ENCODE measurements at places on chromosomes 3 and 15.

GRCh38 chr3:31361371-31362273 lies 171.1 kb upstream of the STT3B start:
- DNase-seq: peak; percentile 50

DNA sequence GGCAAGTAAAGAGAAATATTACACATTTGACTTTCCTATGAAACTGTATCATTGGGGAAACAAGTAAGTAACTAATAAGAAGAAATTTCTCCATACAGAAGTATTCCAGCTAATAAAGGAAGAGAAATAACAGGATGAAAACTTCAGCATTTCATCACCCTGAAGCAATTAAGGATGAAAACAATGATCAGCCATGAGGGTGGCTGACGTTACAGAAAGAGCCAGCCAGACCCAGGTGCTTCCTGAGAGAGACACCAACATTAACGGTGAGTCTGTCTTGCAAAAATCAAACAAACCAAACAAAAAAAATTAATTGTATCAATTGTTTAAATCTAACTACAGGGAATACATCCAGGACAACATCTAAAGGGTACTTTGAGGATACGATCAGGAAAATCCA lies 190.0 kb downstream of the ARRDC4 start:
- no peak for DNase-seq

GRCh38 chr3:56915966-56916586 lies 114.3 kb upstream of the ARHGEF3 start:
- no peak for DNase-seq

- no peak for DNase-seq
Measured at GRCh38 chr3:64438812-64439211, 213.5 kb upstream of the PRICKLE2 start.

- no peak for DNase-seq
Measured at GRCh38 chr3:157631478-157631877, 128.3 kb upstream of the VEPH1 start.

DNA sequence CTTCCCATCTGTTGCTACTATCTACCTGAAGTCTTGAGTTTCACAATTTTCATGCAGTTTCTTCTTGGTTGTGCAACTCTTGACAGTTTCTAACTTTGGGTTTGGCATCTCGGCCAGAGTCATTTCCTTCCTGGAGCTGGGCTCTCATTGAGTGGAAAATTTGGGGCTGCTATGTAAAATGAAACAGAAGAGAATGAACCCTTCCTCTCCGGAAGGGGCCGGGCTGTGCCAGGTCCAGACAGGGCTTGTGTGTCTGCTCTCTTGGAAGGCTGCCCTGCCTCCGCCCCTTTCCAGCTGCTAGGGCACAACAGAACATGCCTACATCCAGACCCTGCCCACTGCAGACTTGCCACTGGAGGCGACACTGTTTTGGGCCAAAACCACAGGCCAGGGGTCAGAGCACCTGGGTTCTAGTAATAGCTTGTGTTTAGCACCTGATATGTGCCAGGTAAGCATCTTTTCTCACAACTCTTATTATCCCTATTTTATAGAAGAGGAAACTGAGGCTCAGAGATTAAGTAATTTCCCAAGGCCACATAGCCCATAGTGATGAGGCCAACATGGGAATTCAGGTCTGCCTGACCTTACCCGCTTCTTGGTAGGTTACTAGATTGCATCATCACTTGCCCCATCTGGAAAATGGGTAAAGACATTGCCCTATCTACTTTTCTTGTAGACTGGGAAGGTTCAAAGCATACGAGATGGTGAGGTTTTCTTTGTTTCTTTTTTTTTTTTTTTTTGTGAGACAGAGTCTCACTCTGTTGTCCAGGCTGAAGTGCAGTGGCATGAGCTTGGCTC lies 25.0 kb downstream of the IRAK2 start:
- peak; percentile 95 for DNase-seq

- DNase-seq: no peak
Measured at GRCh38 chr3:49171775-49172500, 540 bp downstream of the KLHDC8B start.

- DNase-seq: no peak
Measured at GRCh38 chr3:11564577-11565001, 79.1 kb downstream of the VGLL4 start.

DNA sequence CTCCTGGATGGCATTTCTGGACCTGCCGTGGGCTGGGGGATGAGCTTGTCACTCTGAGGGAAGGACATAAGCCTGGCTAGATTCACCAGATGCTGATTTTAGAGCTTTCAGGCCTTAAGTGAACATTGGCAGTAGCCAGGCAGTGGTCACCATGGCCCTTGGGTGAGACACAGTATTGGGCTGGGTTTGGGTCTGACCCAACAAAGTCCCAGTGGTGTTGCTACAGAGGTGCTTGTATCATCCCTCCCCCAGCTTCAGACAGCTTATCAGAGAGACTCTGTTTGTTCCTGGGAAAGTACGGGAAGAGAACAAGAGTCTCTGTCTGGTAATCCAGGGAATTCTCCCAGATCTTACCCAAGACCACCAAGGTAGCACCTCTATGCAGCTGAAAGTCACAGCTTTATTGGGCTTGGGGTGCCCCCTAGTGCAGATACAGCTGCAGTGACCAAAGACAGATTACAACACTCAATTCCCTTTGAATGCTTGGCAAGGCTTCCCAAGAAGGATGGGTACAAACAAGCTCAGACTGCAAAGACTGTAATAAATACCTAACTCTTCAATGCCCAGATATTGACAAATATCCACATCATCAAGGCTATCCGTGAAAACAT lies 9.8 kb upstream of the RUVBL1 start:
- DNase-seq: peak; percentile 14

DNA sequence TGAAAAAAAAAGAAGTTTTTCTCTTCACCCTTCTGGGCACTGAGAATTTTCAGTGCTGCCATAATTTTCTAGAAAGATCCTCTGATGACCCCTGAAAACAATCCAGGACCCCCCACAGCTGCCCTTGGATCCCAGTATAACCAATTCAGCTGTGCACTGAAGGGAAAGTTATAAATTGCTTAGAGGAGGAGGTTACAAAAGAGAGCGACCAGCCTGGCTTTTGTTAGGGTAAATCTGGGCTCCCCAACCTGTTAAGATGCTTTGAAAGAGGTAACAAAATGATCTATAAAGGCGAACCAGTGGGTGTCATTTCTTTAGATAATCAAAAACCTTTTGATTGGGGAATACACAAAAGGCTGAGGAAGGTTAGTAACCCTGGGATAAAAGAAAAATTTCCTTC lies 407.9 kb upstream of the ATP11B start:
- DNase-seq: no peak

GRCh38 chr3:126337980-126338651 lies 19.1 kb downstream of the KLF15 start:
- DNase-seq: no peak

GRCh38 chr3:62688050-62688449 lies 187.2 kb downstream of the CADPS start:
- DNase-seq: no peak

- peak; percentile 58 for DNase-seq
Measured at GRCh38 chr3:60086811-60087210, 1037.0 kb upstream of the CFAP20DC start.

DNA sequence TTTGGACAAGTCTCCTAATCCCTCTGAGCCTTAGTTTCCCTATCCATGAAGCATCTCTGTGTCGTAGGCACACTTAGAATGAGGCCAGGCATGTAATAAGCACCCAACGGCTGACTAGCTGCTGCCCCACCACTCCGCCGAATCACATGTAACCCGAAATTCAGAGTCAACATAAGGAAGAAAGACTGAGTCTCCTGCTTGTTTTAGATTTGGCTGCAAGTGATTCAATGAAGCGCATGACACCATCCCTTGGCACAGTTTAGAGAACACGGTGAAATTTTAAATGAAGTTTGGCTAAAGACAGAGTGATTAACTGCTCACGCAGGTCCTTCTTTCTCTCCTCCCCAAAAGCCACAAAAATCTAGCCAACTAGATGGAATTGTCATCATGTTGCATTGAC lies 279.2 kb downstream of the TLE3 start:
- DNase-seq: no peak

DNA sequence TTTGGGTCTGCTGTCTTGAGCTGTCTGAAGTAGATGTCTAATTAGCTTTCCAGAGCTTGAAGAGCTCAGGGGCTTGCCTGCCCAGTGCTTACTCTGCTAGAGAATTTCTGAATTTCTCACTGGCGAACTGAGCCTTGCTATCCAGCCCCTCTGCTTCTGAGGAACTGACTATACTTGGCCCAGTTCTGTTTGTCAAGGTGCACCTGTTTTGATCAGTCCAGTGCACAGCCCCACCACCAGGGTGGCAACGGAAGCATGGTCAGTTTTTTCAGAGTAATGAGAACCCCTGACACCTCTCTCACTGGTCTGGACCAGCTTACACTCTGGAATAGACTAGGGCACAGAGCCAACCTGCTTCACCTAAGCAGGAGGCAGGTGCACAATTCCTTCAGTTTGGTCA lies 25.2 kb downstream of the ITGB5 start:
- DNase-seq: no peak

DNA sequence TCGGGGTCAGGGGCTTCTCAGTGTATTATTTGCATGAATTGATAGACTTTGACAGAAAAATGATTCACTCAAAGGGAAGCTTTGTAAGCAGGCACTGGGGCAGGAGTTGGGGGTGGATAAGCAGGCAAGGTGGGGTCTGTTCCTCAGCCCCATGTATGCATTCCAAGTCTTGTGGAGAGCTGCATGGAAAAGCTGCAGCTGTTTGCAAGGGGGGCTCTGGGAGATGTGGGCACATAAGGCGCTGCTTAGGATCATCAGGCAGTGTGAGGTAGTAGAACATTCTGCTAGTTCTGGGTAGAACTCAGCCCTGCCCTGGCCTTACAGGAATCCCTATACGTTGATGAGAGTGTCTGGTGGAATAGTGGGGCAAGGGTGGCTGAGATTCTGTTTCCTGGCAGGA lies 154.2 kb upstream of the LRIG1 start:
- DNase-seq: no peak

GRCh38 chr15:99582508-99582960 lies 16.8 kb downstream of the MEF2A start:
- no peak for DNase-seq

GRCh38 chr3:138118612-138119422 lies 3.4 kb upstream of the DZIP1L start:
- DNase-seq: peak; percentile 67

DNA sequence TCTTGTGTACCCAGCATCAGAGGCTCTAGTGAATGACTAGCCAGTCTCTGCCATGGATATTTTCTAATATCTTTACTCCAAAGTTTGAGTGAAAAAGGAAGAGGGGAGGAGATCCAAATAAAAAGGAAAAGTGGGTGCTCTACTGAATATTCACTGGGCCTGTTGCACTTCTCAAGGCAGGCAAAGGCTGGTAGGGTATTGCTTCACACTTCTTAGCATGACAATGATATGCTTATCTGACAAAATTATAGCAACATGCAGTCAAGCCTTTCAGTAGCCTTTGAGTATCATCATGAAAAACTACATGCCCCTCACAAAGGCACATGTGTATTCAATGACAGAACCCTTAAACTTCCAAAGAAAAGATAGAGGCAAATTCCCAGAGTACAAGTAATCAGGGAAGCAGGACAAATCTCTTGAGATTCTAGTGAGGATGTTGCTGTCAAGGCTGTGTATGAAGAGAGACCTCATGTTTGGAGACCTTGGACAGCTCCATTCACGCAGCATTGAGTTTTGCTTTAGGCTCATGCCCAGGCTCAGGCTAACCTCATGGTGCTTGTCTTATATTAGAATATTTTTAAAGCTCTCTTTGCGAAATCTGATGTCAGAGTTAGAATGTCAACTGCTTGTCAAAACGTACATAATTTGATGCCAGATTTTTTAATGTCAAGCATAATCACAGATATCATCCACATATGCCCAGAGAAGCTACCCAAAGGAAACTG lies 506.9 kb downstream of the OCA2 start:
- no peak for DNase-seq

DNA sequence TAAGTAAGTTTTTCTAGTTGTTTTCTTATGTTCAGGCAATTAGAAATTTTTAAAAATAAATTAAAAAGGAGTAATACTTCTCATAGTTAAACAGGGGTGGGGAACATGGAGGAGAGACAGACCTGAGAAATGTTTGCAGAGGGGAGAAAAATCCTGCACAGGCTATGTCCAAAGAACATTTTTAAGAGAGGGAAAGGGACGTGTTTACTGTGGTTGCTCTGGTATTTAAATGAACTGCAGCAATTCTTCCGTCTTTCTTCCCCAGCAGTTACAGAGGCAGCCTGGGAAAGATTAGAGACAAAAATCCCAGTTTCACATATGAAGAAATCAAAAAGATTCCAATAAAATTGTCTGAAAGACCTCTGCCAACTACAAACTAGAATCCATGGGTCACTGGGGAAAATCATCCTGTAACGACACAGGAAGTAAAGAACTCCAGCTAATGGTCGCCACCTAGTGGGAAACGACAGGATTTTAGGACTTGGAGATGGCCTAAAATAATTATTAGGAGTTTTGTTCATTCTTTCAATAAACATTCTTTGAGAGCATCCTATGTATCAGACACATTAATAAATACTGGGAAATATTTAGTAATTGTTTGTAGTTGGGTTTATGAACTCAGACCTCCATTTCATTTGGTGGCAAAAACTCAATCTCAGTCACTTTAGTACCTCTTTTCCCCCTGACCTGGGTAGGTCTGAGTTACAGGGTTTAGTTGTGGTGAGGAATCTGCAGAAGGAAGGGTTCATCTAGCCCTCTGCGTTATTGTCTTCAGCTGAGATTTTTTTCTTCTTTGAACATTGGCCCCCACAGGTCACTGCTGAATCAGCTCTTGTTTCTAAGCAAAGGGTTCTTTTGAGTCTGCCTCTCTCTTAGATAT lies 69.9 kb upstream of the GOLIM4 start:
- no peak for DNase-seq

- peak; percentile 33 for DNase-seq
Measured at GRCh38 chr15:84697236-84697990, 18.5 kb downstream of the SEC11A start.

- no peak for DNase-seq
Measured at GRCh38 chr3:52781741-52782140, 4.3 kb downstream of the ITIH1 start.

DNA sequence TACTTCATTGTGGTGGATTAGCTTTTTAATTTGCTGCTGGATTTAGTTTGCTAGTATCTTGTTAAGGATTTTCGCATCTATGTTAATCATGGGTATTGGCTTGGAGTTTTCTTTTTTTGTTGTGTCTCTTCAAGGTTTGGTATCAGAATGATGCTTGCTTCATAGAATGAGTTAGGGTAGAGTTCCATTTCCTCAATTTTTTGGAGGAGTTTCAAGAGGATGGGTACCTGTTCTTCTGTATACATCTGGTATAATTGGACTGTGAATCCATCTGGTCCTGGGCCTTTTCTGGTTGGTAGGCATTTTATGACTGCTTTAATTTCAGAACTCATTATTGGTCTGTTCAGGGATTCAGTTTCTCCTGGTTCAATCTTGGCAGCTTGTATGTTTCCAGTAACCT lies 335.6 kb downstream of the EDEM1 start:
- DNase-seq: no peak

Measured in NCI-H226 (cell line).